ENCODE measurements at places on chromosomes 4 and X.

GRCh38 chr4:25235401-25235800, 1.6 kb downstream of the PI4K2B start:
- no peak for DNase-seq

- peak; percentile 1 for DNase-seq
Measured at GRCh38 chr4:119041951-119042560, 93.6 kb upstream of the MYOZ2 start.

DNA sequence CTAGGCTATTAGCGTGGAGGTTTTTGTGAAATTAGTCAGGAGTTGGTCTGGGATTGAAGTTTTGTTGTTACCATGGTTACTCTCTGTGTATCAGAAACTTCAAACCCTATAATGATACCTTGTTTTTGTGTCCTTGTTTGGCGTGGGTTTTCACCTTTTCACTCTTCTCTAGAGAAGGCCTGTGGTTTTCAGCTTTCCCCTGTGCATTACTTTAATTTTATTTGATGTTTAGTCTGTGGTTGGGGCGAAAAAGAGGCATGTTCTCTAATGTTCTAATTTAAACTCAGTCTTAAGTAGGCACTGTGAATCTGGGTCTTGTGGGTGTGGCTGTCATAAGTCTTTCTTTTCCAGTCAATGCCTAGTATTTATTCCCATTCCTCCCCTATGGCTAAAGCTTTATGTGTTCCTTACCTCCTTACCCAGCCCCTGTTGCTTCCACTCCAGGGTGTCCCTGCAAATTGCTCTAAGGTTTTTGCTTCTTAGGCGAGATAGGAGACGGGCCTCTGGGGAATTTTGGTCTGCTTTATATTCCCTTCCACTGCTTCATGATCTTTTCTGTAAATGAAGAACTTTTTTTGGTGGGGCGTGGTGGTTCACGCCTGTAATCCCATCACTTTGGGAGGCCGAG, 326.3 kb upstream of the ZCCHC13 start:
- no peak for DNase-seq

DNA sequence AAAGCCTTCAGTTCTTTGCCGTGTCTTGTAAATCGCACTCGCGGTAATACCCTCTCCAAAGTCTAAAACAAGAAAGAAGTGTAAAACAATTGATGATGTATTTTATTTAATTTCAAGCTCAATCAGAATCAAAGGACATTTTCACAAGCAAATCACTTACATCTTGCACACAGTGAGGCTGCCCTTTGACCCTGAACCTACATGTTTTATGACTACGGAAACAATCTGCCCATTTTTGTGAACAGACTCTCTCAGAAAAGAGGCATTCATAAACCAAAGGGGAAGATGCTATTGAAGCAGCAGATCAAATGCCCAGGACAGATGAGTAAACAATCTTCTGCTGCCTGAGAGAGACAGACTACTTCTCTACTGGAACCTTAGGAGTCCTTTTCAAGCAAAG, 76.0 kb upstream of the DDX60 start:
- no peak for DNase-seq

- no peak for DNase-seq
Measured at GRCh38 chr4:183347146-183347545, 24.9 kb upstream of the CLDN24 start.

DNA sequence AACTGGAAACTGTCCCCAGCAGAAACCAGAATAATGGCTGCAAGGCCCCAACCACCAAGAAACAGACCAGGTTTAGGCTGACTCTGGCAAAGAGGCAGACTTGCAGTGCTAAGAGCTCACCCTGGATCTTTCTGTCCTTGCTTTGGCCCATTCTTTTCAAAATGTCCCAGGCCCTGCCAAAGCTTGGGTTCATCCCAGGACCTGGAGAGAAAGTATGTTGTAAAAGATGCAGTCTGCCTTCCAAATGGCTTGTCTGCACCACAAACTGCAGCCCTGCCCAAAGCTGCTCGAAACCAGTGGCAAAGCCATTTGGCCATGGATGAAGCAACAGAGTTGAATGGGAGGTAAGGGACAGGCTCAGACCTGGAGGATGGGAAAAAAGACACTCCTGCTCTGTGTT, 38.0 kb upstream of the LNX1 start:
- no peak for DNase-seq

DNA sequence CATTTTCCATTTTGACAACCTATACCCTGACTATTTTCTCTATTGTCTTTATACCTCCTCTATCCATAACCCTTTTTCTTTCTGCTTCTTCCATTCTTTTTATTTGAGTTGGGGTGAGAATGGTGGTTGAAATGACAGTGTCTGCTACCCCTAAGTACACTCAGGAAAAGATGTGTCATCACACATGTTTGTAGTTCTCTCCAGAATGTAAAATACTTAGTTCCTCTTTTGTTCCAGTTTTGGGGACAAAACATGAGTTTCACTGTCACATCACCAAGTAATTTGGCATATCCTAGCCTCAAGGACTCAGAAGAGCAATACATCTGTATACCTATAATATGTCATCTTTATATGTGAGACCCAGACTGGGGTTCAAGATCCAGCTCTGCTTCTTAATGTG, 90.3 kb downstream of the COMMD8 start:
- DNase-seq = no peak

DNA sequence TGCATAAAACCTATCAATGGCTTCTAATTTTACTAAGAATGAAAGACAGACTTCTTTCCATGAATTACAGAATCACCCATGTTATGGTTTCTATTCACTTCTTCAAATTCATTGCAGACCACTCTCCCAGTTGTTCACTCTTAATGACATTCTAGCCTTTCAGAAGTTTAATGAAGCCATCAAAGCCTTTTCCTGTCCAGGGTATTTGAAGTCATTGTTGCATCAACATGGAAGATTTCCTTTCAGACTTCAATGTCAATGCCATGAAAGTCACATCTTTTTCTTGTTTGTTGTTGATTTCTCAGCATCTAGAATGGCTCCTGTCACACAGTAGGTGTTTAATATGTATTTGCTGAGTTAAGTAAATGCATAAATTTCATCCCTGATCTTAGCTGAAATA, 48.1 kb upstream of the ARSJ start:
- DNase-seq = no peak

DNA sequence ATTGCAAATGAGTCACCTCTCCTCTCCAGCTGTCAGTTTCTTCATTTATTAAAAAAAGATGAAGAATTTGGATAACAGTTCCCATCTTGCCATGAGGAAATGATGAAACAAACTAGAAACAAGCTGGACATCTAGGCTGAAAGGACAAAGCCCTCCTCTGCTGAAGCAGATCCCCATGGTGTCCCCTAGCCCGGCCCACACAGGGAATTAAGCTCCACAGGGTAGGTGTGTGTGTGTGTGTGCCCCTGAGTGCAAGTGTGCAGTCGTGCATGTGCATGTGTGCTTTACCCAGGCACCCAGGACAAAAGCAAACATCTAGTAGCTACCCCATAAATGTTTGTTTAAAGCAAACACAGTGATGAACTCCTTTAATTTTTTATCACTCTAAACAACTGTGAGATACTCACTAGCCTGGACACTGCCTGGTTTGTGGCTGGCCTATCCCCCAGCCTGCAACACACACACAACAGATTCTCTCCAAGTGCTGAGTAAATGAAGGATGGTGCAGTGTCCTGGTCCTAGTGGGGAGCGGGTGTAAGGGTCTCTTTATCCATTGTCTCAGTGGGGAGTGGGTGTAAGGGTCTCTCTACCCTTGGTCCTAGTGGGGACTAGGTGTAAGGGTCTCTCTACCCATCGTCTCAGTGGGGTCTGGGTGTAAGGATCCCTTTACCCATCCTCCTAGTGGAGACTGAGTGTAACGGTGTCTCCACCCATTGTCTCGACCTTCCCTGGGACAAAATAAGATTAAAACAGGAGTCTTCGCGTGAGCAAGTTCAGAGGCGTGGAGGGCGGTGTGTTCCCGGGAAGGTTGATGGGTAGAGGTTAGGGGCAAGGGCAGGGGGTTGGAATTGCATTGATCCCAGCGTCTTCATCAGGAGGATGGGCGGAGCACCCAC, 688 bp upstream of the EVC start:
- DNase-seq = no peak

GRCh38 chr4:141580523-141580922, 55.9 kb upstream of the IL15 start:
- DNase-seq = no peak

DNA sequence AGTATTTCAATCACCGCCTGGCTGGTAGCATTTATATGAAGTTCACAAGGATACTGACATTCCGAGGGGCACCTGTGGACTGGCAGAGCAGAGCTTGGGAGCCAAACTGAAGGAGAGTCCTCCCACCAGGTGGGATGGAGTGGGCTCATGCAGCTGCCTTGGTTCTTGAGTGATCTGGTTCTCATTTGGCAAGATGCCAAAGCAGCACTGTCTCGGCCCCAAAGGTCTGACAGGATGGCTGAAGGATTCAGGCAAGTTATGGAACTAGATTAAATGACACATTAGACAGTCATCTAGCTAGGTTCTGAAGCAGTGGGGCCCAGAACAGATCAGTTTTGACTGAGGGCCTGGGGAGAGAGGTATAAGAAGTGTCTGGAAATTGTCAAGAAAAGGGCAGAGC, 3.2 kb downstream of the FGF16 start:
- no peak for DNase-seq

GRCh38 chr4:160956875-160957274, 1206.9 kb downstream of the FSTL5 start:
- DNase-seq = no peak

DNA sequence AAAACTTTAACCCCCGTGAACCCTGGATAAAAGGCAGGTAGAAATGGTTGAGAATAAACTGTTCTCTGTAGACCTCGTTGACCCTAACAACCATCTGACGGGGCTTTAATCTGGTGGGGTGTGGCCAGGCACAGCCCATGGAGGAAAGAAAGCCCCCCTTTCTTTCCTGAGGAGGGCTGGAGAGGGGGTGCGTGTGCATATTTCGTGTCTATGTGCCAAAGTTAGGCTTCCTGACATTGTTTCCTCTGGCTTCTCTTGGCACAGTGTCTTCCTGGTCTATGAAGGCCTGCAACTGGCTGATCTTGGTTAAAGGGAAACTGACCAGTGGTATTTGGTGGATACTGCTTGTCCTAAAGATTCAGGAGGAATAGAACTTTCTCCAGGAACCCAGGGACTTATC, 97.1 kb downstream of the MGST2 start:
- no peak for DNase-seq

- DNase-seq = no peak
Measured at GRCh38 chrX:44400588-44400987, 57.1 kb upstream of the EFHC2 start.

DNA sequence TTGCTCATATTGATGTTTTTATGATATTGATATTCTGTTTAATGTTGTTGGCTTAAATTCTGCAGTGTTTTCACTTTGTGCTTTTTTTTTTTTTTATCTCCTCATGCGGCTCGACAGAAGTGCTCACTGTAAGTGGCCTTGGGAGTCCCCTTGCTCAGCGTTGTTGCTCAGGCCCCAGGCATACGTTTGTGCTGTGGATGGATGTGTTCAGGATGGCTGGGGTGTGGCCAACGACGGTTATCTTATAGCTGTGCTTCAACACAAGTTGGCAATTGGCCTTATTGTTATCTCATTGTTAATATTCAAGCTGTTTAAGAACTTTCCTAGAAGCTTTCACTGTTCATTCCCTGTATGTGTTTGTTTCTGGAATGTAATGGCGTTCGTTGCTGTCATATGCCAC, 36.4 kb upstream of the CLCN4 start:
- DNase-seq = no peak

DNA sequence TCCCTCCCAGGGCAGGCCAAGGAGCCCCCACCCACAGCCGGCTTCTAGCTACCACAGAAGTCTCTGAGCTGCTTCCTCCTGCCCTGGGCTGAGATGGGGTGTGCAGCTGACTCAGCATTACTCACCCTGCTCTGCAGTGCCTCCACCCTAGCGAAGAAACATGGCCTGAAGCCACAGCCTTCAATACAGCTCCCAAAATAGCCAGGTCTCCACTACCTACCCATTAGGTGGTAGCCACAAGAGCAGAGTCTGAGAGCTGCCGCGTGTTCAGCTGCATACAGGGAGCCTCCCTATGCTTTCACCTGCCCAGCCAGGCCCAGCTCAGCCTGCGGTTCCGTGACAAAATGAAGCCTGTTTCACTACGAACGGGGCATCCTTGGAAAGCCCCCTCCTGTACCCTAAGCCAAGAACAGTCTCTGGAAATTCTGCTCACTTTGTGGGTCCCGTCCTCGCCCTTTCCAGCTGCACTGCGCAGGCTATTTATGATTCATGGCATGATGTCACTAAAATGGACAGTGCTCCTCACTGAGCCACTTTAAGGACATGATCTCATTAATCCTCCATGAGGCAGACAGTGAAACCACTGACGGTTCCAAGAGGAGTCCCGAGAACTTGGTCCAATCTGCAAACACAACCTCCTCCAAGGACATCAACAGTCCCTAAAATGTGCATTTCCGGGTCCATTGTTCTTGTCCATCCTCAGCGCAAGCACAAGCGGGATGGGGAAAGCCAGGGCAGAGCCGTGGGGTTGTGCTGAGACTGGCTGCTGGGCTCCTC, 20.2 kb downstream of the WDR1 start:
- DNase-seq = no peak

DNA sequence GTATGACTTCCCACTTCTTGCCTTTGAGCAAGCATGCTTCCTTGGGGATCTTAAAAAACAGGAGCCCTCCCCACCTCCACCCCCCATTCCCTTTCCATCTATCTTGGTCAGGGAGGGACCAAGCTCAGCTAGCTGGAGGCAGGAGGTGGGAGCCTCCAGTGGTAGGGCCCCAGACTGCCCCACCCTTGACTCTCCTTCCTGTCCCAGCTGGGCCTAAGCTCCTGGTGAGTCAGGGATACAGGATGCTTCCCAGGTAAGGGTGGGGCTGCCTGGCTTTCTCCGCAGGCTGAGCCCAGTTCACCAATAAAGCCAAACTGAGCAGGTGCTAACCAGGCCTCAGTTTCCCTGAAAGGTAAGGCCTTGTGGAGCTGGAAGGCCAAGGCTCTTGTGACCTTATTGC, 15.2 kb downstream of the EFNB1 start:
- no peak for DNase-seq

DNA sequence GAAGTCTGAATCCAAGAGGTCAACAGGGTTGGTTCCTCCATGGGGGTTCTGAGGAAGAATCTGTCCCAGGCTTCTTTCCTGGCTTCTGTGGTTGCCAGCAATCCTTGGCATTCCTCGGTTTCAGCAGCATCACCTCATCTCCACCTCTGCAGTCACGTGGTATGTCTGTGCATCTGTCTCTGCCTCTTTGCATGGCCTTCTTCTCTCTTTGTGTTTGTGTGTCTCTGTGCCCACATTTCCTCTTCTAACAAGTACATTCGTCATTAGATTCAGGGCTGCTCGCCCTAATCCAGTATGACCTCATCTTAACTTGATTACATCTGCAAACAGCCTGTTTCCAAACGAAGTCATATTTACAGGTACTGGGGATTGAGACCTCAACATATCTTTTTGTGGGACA, 114.0 kb downstream of the BCOR start:
- DNase-seq = no peak

GRCh38 chr4:34289489-34289888, 1954.8 kb downstream of the ARAP2 start:
- no peak for DNase-seq
